ENCODE measurements at places on chromosomes 4 and X.
A peak's percentile ranks its signal among the peaks of the same experiment; 100 is the strongest.

- no peak overlapping the region for H3K4me3 ChIP-seq
- no peak for DNase-seq
- no peaks in the 10 kb centered on the region for H3K27me3 ChIP-seq
- H3K27ac ChIP-seq: no peak overlapping the region
- no peaks in the 10 kb centered on the region for H3K36me3 ChIP-seq
Observed at GRCh38 chr4:138788267-138788790, 227.3 kb upstream of the NOCT start.

- no peak overlapping the region for H3K4me3 ChIP-seq
- peaks cover 3% of the 10 kb centered on the region for H3K36me3 ChIP-seq
- H3K27me3 ChIP-seq: no peaks in the 10 kb centered on the region
- H3K4me1 ChIP-seq: peaks cover 4% of the 10 kb centered on the region
- no peak overlapping the region for H3K27ac ChIP-seq
Observed at GRCh38 chrX:134931550-134931949, 59.2 kb upstream of the SMIM10 start.

GRCh38 chr4:172232966-172233365, 419.8 kb downstream of the GALNTL6 start:
- H3K36me3 ChIP-seq: no peaks in the 10 kb centered on the region
- no peak for DNase-seq
- no peak overlapping the region for H3K4me3 ChIP-seq
- no peaks in the 10 kb centered on the region for H3K27me3 ChIP-seq
- H3K4me1 ChIP-seq: no peaks in the 10 kb centered on the region

GRCh38 chr4:130478406-130478805, 1382.5 kb downstream of the C4orf33 start:
- no peaks in the 10 kb centered on the region for H3K27me3 ChIP-seq
- H3K27ac ChIP-seq: no peak overlapping the region
- H3K4me3 ChIP-seq: no peak overlapping the region
- no peaks in the 10 kb centered on the region for H3K36me3 ChIP-seq
- no peak for DNase-seq

DNA sequence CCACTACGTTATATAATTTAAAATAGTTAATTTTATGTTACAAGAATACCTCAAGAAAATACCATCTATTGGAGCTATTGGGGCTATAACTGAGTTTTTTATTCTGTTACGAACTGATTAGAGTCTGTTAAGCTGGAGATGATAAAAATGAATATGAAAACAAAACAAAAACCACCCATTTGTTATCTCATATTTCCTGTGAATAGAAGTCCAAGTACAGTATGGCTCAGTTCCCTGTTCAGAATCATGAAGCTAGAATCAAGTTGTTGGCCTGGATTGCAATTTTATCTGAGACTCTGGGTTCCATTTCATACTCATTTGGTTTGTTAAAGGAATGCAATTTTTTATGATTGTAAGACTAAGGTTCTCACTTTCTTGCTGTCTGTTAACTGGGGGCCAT, 319.1 kb upstream of the PCDH18 start:
- no peak overlapping the region for H3K4me3 ChIP-seq
- DNase-seq: no peak
- H3K4me1 ChIP-seq: peaks cover 2% of the 10 kb centered on the region
- no peaks in the 10 kb centered on the region for H3K27me3 ChIP-seq
- peaks cover 3% of the 10 kb centered on the region for H3K36me3 ChIP-seq

- no peak for DNase-seq
- H3K4me1 ChIP-seq: peaks cover 4% of the 10 kb centered on the region
- H3K27ac ChIP-seq: peak overlapping the region; percentile 29
- H3K27me3 ChIP-seq: peaks cover 47% of the 10 kb centered on the region
Observed at GRCh38 chrX:129655547-129656249, 942 bp upstream of the APLN start.

DNA sequence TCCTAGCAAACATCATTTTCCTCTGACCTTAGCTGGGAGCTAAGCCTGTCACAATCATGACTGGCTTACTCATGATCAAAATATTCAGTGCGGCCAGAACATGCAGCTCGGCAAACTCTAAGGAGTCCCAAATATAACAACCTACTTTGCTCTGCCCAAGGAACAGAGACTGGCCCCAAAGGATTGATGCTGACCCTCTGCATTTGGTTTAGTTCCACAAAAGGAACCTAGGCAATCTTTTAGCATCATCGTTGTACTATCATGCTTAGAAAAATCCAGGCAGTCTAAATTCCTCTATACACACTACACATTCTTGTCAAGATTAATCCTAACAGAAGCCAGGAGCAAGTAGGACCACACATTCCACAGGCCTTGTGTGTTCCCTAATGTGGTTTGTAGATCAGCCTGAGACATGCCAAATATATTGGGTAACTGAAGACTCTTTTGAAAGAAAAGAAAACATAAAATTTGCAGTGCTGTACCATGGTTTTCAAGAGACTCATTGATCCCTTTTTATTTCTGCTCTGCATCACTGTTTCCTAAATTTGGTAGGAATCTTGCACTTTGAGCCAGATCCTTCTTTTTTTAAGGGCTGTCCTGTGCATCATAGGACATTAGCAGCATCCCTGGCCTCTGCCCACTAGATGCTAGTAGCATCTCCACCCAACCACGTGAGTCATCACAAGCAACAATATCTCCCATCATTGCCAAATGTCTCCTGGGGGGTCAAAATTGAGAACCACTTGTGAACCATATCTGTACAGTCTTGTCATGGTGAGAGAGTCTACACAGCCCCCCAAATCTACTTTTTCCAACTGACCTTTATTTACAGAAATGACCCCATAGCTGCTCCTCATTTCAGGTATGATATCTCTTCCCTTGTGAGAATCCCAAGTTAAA, 17.6 kb upstream of the CC2D2A start:
- no peaks in the 10 kb centered on the region for H3K4me1 ChIP-seq
- DNase-seq: no peak
- no peaks in the 10 kb centered on the region for H3K27me3 ChIP-seq
- no peak overlapping the region for H3K4me3 ChIP-seq
- H3K27ac ChIP-seq: no peak overlapping the region

- no peak overlapping the region for H3K27ac ChIP-seq
- no peak overlapping the region for H3K4me3 ChIP-seq
- no peak for DNase-seq
- peaks cover 3% of the 10 kb centered on the region for H3K4me1 ChIP-seq
- peaks cover 5% of the 10 kb centered on the region for H3K27me3 ChIP-seq
- no peaks in the 10 kb centered on the region for H3K36me3 ChIP-seq
Observed at GRCh38 chrX:39960219-39960618, 137.5 kb downstream of the BCOR start.

- H3K4me3 ChIP-seq: no peak overlapping the region
- H3K27ac ChIP-seq: no peak overlapping the region
- no peak for DNase-seq
- H3K27me3 ChIP-seq: no peaks in the 10 kb centered on the region
- no peaks in the 10 kb centered on the region for H3K4me1 ChIP-seq
Observed at GRCh38 chr4:189374176-189374575, 566.5 kb upstream of the FRG1 start.

DNA sequence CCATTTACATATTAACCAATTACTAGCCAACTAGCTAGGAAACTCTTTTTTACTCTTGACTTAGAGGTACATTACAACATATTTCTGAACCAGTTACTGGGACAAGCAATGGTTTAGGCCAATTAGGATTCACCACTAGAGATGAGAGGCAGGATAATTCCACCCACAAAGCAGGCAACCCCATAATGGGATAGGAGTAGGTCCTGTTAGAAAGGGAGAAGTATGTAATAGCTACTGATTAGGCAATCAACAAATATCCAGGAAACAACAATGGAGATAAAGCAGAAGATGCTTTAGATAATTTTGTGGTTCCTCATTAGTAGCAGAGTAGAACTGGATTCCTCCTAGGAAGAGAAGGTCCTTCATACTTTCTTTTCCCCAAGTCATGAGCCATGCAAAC, 173.8 kb upstream of the GLRA2 start:
- H3K36me3 ChIP-seq: peaks cover 3% of the 10 kb centered on the region
- no peak overlapping the region for H3K4me3 ChIP-seq
- H3K27me3 ChIP-seq: no peaks in the 10 kb centered on the region
- no peaks in the 10 kb centered on the region for H3K4me1 ChIP-seq
- DNase-seq: no peak

DNA sequence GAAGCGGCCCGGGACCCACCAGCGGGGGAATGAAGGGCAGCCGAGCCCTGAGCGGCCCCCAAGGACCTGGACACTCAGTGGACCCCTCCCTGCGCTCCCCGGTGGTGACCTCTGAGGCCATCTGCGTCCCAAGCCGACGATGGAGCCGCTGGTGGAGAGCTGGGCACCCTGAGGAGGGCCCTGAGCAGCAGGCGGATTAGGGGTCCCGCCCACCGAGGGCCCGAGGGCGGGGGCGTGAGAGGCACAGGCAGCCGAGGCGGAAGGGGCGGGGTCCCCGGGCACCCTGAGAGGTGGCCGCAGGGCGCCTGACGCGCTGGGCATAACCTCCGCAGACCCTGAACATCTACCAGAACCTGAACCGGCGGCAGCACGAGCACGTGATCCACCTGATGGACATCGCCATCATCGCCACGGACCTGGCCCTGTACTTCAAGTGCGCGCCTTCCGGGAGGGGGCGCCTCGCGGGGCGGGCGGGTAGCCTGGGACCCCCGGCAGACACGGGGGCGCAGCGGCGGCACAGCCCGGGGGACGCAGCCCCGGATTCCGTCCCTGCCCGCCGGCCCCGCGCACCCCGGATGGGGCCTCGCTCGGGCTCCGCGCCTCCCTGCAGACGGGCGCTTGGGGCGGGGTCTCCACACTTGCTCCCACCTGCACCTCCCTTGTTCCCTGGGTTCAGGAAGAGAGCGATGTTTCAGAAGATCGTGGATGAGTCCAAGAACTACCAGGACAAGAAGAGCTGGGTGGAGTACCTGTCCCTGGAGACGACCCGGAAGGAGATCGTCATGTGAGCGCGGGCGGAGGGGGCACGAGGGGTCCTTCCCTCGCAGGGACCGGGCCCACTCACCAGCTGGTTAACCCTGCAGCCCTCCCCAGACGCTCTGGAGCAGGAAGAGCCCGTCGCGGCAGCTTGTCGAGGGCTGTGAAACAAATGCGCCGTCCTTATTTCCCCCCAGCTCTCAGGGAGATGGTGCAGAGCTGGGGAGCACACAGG, 10.3 kb downstream of the ATP5ME start:
- no peaks in the 10 kb centered on the region for H3K4me1 ChIP-seq
- H3K4me3 ChIP-seq: peak overlapping the region; percentile 74
- H3K27ac ChIP-seq: peak overlapping the region; percentile 84
- no peaks in the 10 kb centered on the region for H3K27me3 ChIP-seq

- H3K4me3 ChIP-seq: no peak overlapping the region
- no peak overlapping the region for H3K27ac ChIP-seq
- H3K36me3 ChIP-seq: no peaks in the 10 kb centered on the region
- DNase-seq: no peak
Observed at GRCh38 chr4:15929540-15929939, 9.0 kb downstream of the FGFBP1 start.

GRCh38 chr4:7381221-7381889, 53.4 kb downstream of the PSAPL1 start:
- DNase-seq: no peak
- H3K4me3 ChIP-seq: no peak overlapping the region

DNA sequence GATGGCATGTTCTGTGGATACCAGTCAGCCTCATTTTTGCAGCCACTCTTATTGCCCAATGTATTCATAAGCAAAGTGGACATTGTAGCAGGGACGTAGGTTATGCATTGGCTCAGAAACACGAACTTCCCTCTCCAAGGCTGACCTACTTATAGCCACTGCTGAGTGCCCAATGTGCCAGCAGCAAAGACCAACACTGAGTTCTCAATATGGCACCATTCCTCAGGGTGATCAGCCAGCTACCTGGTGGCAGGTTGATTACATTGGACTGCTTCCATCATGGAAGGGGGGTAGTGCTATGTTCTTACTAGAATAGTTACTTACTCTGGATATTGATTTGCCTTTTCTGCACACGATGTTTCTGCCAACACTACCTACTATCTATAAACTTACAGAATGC, 306.9 kb downstream of the KCNIP4 start:
- no peak for DNase-seq
- no peak overlapping the region for H3K4me3 ChIP-seq
- no peaks in the 10 kb centered on the region for H3K36me3 ChIP-seq
- H3K27ac ChIP-seq: no peak overlapping the region
- no peaks in the 10 kb centered on the region for H3K4me1 ChIP-seq

DNA sequence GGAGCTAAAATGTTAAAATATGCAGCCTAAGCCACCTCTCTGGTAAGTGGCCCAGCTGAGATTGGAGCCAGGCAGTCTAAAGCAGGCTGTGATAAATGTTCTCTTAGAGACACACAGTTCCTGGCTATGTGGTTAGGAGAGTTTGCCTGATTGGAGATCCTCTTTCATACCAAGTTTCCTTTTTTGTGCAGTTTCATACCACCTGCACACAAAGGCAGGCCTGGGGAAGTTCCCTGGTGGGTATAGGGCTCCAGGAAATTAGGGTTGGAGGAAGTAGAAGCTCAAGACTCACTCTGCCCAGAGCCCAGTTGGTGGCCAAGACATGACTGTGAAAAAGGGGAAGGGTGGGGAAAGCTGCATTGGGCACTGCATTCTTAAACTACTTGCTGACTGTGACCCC, 16.9 kb downstream of the CYBB start:
- peak overlapping the region; percentile 33 for H3K27ac ChIP-seq
- no peak for DNase-seq
- peaks cover 15% of the 10 kb centered on the region for H3K4me1 ChIP-seq

- peak within 1 kb of the TSS; percentile 97 for H3K4me3 ChIP-seq
- no peaks in the 10 kb centered on the region for H3K27me3 ChIP-seq
- peaks cover 2% of the 10 kb centered on the region for H3K36me3 ChIP-seq
- peaks cover 11% of the 10 kb centered on the region for H3K4me1 ChIP-seq
- DNase-seq: peak; percentile 89
- H3K27ac ChIP-seq: peak within 1 kb of the TSS; percentile 98
Observed at GRCh38 chr4:119628281-119629141, at the start of gene PDE5A. Gene PDE5A, minus strand, starts transcription at chr4:119628804. Its CDS starts 133 bp downstream, at chr4:119628671.

DNA sequence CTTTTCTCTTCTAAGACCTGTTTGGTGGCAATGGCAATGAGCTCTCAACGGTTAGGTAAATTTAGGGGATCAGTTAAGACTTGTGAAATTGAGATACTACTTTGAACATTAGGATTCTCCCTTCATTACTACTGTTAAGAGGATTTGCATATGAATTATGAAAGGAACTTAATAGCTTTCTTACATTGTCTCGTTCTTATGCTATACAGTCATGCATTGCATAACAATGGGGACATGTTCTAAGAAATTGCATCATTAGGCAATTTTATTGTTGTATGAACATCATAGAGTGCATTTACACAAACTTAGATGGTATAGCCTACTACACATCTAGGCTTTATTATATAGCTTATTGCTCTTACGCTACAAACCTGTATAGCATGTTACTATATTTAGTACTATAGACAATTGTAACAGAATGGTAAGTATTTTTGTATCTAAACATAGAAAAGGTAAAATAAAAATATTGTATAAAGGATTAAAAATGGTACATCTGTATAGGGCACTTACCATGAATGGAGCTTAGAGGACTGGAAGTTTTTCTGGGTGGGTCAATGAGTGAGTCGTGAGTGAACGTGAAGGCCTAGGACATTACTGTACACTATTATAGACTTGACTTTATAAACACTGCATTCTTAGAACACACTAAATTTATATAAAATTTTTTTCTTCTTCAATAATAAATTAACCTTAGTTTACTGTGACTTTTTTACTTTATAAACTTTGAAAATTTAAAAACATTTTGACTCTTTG, 62.5 kb downstream of the PAQR3 start:
- no peak for DNase-seq
- no peaks in the 10 kb centered on the region for H3K4me1 ChIP-seq
- H3K27ac ChIP-seq: no peak overlapping the region
- no peaks in the 10 kb centered on the region for H3K27me3 ChIP-seq
- peaks cover 9% of the 10 kb centered on the region for H3K36me3 ChIP-seq

GRCh38 chr4:123469696-123470095, 73.1 kb downstream of the SPRY1 start:
- H3K4me1 ChIP-seq: peaks cover 3% of the 10 kb centered on the region
- H3K4me3 ChIP-seq: no peak overlapping the region
- peaks cover 2% of the 10 kb centered on the region for H3K27me3 ChIP-seq
- no peak overlapping the region for H3K27ac ChIP-seq
- DNase-seq: no peak

All from progenitor cell of endocrine pancreas (in vitro differentiated cells).